ENCODE measurements at places on chromosomes 1 and 21.
A peak's percentile ranks its signal among the peaks of the same experiment; 100 is the strongest.

- no peak for DNase-seq
Measured at GRCh38 chr1:200861937-200862647, 10.7 kb upstream of the GPR25 start.

DNA sequence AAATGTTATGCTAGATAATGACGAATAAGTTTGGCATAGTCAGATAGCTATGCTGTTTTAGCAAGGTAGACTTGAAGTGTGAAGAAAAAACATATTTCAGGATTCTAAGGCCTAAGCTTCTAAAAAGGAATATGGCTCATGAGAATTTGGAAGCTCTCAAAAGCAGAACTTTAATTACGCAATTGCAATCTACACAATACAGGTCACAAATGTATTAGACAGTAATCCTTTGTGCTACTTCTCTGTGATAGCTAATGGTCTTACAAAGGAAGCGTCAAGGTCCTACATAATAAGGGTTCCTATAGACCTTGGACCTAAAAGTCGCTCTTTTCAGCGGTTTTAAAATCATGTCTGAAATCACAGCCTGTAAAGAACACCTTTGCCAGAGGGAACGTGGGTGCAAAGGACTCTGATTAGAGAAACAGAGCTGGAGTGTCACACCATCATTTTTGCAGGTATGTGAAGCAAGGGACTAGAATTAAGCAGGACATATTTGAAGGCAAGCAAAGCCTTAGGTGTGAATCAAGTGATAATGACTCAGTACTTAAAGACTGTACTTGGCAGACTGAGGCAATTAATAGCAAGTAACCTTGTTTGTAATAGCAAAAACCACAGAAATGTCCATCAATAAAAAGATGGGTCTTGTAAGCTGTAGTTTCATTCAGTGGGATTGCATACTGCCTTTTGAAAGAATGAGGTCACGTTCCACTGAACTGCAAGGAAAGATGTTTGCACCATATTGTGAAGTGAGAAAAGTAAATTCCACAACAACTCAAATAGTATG is 420.2 kb downstream of the KCTD3 start:
- no peak for DNase-seq

DNA sequence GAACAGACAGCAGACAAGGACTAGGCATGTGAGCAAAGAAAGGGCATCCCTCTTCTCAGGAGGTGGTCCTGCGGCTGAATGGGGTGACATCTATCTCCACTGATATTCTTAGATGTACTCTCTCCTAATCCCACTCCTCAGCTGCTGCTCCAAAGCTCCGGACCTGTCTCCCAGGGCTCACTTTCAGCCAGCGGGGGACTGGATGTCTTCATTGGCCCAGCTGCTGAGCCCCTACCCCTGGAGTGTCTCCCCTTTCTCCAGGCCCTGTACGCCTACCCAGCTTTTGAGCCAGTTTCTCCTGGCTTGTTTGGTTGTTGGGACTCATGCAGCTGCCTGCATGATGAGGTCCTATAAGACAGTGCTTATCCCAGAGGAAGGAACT is 28.8 kb upstream of the CSF1 start:
- DNase-seq: no peak

GRCh38 chr1:85360730-85361493 is 84.5 kb upstream of the BCL10 start:
- DNase-seq: peak; percentile 71

- no peak for DNase-seq
Measured at GRCh38 chr1:71582673-71583072, 501.8 kb upstream of the ZRANB2 start.

- DNase-seq: no peak
Measured at GRCh38 chr1:115183721-115184259, 94.5 kb upstream of the TSPAN2 start.

DNA sequence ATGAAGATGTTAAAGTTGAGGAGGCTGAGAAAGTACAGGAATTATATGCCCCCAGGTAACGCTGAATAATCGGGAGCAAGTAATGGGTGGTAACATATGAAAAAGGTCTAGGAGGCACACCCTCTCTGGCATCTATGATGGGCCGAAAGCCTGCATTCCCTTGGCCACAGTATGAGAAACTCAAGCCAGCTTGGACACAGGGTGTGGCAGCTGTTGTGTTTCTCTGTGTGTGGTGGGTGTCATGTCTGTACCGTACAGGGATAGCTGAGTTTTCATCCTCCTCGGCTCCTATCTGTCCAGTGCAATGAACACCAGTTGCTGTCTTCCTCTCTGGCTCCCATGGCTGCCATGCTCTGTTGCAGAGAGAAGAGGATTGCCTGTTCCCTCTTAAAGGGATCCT is 32.9 kb downstream of the NBPF3 start:
- DNase-seq: no peak

DNA sequence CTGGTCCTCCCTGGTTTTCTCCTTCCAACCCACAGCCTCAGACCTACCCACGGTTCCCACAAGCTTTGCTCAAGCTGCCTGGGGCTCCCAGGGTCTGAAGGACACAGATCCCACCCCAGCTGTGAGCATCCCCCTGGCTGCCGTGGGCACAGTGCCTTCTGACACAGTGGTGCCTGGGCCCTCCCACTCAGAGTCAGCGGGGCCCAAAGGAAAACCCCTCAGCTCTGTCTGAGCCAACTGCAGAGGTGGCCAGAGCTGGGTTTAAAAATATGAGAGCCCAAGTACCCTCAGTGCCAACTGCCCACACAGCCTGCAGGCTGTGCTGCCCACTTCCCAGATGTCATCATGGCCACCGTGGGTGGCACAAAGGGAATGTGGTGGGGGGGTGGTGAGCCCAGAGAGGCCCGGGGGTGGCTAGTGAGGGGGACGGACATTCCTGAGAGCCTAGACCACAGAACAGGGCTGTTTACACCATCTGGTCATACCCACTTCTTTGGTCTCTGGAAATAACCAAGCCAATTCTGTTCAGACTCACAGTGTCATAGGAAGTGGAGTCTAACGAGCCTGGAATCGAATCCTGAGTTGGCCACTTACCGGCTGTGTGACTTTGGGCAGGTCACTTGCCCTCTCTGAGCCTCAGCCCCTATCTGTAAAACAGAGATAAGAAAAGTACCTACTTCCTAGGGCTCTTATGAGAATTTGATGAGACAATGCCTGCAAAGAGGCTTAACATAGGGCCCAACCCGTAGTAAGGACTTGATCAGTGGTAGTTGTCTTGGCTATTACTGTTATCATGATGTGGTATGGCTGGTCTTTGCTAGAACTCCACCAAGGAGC is 85.5 kb downstream of the CAMK2N1 start:
- DNase-seq: no peak

- no peak for DNase-seq
Measured at GRCh38 chr1:41494351-41495209, 10.1 kb upstream of the EDN2 start.

- DNase-seq: no peak
Measured at GRCh38 chr1:26145041-26145959, 13.6 kb upstream of the FAM110D start.

DNA sequence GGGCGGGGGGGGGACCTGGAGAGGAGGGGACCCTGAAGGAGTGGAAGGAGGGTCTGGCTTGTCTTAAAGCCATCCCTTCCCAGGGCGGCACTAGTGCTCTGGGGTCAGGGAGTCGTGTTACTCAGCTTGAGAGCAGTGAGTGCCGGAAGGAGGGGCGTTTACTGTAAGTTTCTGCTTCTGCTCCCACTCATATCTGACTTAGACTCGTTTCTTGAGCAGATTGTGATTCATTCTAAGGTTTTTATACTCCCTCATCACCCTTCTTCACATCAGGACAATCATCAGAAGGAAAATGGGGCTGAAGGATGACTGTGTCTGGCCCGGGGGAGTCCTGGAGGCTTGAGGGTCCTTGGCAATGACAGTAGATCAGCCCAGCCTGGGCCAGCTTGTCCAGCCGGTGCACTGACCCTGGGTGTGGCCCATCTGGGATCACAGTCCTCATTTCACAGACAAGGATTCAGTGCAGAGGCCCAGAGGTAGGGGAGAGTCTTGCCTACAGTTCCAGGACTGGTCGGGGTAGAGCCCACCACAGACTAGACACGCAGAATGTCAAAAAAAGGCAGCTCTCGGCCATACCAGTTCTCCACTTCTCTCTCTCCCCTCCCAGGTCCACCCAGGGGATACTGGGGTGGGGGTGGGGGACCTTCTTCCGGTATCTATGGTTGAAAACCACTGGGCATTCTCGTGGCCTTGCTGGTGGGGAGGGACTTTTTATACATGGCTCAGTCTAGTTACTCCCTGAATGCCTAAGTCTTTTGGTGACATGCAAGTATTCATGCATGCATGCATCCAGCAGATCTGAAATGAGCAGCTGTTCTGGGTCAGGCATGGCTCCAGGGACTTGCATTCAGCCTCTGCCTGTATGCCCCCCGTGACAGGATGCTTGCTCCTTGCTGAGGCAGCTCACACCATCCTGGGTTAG is 5.1 kb downstream of the TNFRSF8 start:
- peak; percentile 31 for DNase-seq

DNA sequence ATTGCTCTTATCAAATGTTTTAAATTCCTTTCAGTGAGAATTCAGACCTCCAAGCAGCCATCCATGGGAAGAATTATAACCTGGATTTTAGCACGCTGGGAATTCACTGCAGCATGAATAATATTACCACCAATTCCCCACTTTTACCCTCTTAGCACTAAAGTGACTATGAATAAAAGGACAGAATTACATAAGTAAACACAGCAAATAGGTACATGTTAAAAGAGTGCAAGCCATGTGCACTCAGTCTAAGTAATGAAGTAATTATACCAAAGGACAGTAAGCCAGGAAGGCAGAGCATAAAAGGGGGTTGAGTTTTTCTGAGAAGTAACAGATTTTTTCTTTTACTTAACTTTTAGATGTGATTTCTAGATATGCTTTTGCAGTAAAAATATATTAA is 176.3 kb downstream of the DENND1B start:
- DNase-seq: no peak

- no peak for DNase-seq
Measured at GRCh38 chr1:167110586-167110985, 16.7 kb downstream of the STYXL2 start.

- no peak for DNase-seq
Measured at GRCh38 chr1:55444667-55445066, 229.5 kb upstream of the USP24 start.

DNA sequence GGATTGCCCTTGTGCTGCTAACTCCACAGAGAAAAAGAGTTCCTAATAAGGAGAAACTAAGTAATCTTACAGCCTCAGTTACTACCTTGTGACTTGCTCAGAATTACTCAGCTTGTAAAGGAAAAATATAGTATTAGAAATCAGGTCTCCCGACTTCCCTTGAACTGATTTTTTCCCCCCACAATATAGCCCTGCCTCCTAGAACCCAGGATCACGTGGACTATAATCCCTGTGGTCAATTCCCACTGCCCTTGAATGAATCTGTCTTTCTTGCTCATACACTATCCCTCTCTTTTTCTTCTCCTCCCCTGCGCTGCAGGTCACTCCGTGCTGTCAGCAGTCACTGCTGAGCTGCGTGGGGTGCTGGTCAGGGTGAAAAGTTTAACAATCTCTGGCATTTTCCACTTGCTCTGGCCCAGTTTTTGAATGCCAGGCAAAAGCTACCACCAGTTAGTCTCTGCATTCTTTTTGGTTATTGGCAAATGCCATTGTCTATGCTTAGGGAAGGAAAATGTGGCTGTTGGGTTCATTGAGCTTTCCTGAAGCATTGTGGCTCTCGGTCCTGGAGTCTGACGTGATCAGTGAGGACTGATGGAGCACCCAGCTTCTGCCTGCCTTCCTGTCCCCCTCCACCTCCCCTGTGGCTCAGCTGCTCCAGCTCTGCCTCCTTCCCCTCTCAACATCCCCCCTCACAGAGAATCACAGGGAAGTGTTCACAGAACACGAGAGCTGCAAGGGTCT is 1.9 kb upstream of the MYOC start:
- DNase-seq: no peak

GRCh38 chr1:18795002-18795689 is 64.3 kb downstream of the TAS1R2 start:
- no peak for DNase-seq

DNA sequence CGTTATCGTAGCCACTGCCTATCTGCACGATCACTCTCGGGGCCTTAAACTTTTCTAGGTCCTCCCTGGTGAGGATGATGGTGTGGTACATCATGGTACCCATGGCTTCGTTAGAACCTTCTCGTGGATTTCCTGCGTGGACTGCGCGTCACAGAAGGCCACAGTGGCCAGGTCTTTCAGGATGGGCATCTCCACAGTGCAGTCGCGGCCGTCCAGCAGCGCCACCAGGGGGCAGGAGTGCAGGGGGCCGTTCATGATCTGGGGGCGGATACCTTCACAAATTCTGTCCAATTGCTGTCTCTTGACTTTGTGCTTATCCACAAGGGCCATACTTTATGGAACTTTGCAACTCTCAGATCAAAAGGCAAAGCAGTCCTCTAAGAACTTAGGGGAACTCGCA is 69.6 kb downstream of the WLS start:
- DNase-seq: no peak

DNA sequence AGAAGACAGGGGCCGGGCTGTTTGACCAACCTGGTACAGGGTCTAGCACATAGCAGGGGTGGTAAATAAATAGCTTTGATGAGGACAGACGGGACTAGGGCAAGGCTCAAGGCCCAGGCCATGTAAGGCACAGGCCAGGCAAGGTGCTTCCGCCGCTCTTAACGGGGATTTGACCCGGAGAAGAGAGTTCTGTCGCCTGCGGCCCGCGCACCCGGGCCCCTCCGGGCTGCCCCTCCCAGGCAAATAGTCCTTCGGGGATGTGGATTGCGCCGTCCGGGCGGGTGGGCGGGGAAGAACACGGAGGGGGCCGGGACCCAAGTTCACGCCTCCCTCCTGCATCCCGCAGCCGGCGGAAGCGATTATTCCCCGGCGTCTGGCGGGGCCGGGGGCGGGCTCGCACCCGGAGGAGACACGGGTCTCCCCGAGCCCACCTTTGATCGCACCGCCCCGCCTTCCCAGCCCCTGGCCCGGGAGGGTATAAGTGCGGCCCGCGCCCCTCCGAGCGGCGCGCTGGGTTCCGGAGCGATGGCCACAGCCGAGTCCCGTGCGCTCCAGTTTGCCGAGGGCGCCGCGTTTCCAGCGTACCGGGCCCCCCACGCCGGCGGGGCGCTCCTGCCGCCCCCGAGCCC is at the start of gene MIXL1:
TSS of gene MIXL1 (plus strand) at position 508 of the 629 bp plus-strand sequence. CDS start at position 526, 18 bp downstream.
- no peak for DNase-seq

DNA sequence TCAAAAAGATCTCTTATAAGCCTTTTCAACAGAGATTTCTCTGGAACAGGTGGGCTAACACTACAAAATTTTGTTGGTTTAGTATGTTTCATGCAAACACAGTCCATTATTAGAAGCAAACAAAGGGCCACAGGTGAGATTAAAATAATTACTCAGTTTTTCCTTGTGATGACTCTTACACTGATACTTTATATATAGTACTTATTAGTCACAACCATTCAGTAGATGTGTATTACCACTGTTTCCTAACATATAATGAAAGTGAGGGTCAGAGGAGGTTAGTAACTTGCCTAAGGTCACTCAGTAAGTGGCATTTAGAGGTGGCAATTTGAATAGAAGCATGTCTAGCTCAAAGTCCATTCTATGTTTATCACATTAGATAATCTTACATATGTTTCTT is 44.2 kb downstream of the CYYR1 start:
- DNase-seq: no peak

DNA sequence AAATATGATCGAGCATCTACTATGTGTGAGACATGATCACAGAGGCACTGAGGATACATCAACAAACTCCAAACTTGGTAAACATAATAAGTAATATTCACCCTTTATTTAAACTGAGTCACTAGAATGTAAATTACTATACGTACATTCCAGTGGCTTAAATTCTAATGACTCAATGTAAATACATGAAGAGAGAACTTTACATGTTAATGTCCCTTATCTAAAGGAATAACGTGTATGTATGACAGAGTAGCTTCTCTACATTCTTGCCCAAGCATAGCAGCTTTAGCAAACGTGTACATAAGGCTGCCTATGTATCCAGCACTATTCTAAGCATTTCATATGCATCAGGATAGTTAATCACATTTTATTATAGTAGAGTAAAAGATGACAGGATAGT is 111.8 kb upstream of the CYYR1 start:
- no peak for DNase-seq
